Occipital lobe (tissue), 3 donors: ENCODE measurements at places on chromosomes 13 and 19.

- no peak for DNase-seq
Observed at GRCh38 chr13:30382836-30383525, 39.3 kb upstream of the UBE2L5 start.

DNA sequence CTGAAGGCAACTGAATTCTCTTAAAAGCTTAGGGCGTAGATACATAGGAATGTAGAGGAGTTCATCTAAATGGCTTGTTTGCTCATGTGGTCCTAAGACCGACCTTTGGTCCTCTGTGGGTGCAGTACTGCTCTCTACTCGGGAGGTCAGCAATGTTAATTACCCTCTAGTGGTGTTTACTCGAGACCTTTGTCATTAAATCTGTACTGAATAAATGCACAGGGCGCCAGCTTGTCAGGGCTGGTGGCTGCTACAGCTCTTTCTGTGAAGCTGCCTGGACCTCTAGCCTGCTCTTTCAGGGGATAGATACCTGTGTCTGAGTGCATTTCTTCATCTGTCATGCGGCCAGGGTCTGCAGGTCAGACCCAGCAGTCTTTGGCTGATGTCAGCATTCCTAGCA, 29.2 kb upstream of the MPHOSPH8 start:
- no peak for DNase-seq

- peak; percentile 62 for DNase-seq
Observed at GRCh38 chr19:12611361-12611699, 610 bp downstream of the ZNF791 start.

DNA sequence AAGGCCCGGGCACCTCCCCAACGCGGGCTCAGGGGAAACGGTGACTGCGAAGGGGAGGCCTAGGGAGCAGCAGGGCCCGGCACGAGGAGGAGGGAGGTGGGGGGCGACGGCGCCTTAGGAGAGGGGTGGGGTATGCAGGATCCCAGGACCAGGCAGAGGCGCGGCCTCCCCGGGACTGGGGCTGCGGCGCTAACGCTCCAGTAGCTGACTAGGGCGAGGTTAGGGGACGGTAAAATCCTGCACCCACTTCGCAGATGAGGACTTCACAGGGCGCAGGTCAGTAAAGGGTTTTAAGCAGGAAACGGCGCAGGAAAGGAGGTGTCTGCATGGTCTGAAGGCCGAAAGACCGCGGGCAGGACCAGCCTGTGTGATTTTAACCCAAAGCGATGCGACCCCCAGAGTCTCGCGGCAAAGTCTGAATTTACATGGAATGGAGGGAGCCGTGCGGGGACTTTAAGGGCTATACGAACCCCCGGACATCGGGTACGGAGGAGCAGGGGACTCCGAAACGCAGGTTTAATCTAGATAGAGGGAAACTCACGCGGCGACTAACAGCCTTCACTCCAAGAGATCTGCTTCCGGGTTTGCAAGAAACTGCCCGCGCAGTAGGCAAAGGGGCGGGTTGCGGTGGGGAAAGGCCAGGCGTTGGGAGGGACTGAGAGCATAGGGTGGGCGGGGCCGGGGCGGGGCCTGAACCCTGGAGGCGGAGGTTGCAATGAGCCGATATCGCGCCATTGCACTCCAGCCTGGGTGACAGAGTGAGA, at the start of gene ZNF665:
ZNF665 (minus strand) TSS at position 588 of the 764 bp plus-strand sequence. CDS start 10,460 bp downstream, outside the sequence.
- DNase-seq = peak; percentile 83

DNA sequence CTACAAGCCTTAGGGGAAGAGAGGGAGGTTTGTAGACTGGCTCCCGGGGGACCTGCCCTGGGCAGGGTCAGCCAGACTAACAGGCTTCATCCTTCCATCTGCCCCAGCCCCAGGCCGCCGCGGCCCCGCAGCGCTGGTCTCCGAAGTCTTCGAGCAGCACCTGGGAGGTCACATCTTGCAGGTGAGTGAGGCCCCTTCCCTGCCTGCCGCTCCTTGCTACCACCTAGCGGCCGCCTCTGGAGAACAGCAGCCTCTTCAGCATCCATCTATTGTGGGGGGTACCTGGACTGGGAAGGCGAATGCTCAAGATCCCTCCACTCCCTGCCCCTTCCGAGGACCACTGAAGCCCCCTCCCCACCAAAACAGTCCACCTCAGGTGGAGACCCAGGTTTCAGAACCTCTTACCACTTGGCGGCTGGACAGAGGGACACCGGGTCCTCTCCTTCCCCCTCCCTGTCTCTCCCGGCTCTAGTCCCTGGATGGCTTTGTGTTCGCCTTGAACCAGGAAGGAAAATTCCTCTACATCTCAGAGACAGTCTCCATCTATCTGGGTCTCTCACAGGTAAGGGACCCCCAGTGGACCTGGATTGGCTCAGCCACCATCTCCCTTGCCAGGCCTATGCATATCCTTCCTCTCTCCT, 12.7 kb downstream of the NPAS1 start:
- no peak for DNase-seq
